ENCODE measurements at places on chromosomes 3 and 15. TPM values are rescaled to one million over a fixed set of nuclear protein-coding genes. Genes with fewer than 3 reads are reported as not detected.
A peak's percentile ranks its signal among the peaks of the same experiment; 100 is the strongest.

- DNase-seq = no peak
Observed at GRCh38 chr3:4674216-4674615, 181.1 kb downstream of the ITPR1 start.

DNA sequence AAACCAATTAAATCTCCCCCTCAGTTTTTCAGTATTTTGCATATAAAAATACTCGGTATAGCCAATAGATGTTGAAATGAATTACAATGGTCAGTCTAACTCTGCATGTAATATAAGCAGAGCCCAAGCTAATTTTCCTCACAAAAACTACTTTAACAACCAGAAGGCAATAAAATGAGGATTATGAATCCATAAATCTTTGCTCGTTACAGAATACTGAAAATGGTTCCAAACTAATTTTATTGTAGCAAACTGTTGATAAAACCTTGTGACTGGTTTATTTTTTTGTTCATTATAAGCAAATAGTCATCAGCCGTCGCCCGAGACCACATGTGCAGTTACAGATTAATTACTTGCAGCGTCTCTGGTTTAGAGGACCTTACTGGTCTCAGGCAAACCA, 183.2 kb downstream of the SSR3 start:
- no peak for DNase-seq

DNA sequence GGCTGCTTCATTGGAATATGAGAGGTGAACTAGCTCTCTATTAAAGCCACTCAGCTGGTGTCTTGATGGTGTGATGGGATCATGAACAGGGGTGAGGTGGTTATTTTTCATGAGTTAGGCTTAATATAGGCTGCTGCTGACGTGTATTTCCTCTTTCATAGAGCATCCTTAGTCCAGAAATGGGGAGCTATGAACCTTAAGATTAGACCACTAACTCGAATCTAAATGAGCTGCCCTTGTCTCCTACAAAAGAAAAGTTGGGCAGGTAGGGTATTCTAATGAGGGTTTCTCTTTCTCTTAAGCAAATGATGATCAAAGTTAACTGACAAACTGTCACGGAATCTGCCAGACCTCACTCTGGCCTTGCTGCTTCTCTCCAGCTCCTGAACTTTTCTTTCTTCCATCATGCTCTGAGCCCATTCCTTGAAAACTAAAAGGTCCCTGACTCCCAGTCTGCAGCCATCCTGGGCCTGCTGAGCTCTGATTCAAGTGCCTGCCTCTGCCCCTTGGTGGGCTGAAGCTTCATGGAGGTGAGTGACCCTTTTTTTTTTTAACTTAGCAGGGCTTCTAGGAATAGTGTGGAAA, at the start of gene TRIM69:
TSS of gene TRIM69 (plus strand) at position 348 of the 585 bp plus-strand sequence. CDS start at position 525, 177 bp downstream.
- DNase-seq = no peak

GRCh38 chr15:29364426-29365078, 94.9 kb upstream of the NSMCE3 start:
- DNase-seq = no peak

The GOLGA8T gene
- 0.83 TPM for total RNA-seq

The PRTG gene
- total RNA-seq = 10.7 TPM

- no peak for DNase-seq
Observed at GRCh38 chr3:140842984-140843649, 98.5 kb upstream of the SLC25A36 start.

DNA sequence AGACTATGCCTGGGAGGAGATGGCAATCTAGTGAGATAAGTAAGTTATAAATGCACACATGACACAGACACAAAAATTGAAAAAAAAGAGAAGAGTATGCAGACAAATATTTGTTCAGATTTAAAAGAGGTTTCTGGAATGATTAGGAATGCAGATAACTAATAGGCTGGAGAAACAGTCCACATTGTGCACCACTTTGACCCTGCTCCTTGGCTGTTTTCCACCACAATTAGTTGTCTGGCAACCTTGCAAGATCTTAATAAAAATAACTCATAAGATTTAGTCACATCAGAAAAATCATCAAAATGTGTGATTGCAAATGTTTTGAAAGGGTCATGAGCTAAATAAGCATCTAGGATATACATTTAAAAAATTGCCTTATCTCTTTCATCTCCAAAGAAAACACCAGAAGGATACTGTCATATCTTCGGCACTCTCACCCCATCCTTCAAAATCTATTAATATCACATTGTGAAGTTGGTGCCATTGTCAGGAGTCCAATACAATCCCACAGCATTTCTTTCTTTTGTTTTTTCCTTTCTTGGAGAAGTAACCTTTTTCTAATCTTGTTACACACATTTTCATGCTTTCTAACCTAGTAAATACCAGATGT, 153.7 kb upstream of the KCNMB2 start:
- DNase-seq = no peak

DNA sequence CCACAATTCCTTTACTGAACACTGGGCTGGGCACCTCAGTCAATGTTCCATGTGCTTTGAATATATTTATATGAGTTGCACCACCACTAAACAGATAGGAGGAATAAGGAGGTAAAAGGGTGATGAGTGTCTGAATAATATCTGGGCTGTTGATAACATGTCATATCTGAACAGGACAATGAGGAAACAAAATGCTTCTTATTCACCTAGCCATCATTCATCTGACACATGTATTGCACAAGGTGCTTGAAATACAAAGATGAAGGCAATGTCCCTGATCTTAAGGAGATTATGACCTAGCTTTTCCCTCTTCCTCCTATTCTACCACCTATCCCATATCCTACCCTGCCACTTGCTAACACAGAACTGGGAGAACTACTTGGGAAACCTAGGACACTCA, 8.0 kb upstream of the CERS3 start:
- no peak for DNase-seq

DNA sequence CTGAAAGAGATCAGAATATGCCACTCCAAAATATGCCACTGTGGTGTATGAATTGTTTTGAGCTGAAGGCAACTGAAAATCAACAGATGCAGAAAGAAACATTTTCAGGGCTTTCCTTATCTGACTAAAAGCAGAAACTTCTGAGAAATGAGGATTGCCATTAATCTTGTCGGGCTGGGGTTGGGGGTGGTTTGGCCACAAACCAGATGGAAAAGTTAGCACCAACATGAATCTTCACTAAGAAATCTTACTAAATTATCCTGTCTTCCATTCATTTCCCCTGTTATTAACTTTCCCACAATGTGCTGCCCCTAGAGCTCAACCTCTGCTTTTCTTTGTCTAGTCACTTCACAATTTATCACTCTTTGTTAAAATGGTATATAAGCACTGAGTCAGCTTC, 229.9 kb upstream of the GADL1 start:
- no peak for DNase-seq

DNA sequence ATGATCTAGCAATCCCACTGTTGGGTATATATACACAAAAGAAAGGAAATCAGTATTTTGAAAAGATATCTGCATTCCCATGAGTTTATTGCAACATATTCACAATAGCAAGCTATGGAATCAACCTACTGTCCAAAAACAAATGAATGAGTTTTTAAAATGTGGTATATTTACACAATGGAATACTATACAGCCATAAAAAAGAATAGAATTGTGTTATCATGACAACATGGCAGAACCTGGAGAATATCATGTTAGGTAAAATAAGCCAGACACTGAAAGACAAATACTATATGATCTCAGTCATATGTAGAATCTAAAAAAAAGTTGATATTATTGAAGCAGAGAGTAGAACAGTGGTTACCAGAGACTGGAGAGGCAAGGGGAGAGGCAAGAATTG, 732.6 kb downstream of the MCTP2 start:
- DNase-seq = no peak

The CHRNA7 gene
- total RNA-seq = 14.3 TPM

The SIAH2 gene
- total RNA-seq = 26.4 TPM

- DNase-seq = no peak
Observed at GRCh38 chr3:188234132-188234531, 80.2 kb downstream of the LPP start.

GRCh38 chr15:92524874-92525565, 130.6 kb downstream of the FAM174B start:
- no peak for DNase-seq

DNA sequence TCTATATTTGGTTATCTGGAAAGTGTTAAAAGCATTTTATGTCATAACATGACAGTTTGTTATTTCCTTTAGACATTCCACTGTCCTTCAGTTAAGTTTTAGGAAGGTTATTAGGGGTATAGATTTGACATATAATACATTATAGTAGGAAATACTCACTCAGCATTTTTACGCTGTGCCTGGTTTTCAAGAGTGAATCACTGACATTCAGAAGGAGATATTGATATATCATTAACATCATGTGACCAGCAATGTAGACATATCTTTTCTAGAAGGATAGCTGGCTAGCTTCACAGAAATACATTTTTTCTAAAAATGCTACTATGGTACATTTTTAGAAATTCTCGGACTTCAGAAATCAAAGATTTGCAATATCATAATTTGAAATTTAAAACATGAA, 57.6 kb downstream of the OPA1 start:
- DNase-seq = no peak

The PCLAF gene
- total RNA-seq = 9.4 TPM

The AMOTL2 gene
- 54.7 TPM for total RNA-seq

- DNase-seq = no peak
Observed at GRCh38 chr15:64010719-64011118, 35.6 kb downstream of the DAPK2 start.

- peak; percentile 55 for DNase-seq
Observed at GRCh38 chr3:81823882-81824395, 62.5 kb upstream of the GBE1 start.

DNA sequence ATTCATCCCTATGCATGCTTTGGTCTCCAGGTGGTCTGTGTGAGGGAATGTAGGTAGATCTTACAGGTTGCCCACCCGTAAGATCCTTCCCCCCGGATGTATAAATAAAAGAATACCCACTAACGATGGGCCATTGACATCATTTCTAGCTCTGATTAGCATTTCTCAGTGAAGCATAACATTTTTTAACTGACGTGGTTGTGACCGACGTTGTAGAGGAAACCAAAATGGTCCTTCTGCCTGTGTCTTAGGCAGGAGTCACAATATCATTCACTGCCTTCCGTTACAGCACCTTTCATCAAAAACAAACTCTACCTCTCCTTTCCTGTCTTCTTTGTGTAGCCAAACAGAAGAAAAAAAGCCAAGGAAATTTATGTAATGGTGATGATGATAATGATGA, 27.3 kb upstream of the UMPS start:
- no peak for DNase-seq

GRCh38 chr15:90261811-90262210, 3.7 kb upstream of the NGRN start:
- no peak for DNase-seq

The C15orf40 gene
- 18.6 TPM for total RNA-seq

GRCh38 chr3:101413656-101414055, 93.3 kb upstream of the IMPG2 start:
- no peak for DNase-seq

The FETUB gene
- not detected for total RNA-seq

The IGSF10 gene
- total RNA-seq = 9.7 TPM

GRCh38 chr3:8757551-8758518, 11.6 kb downstream of the OXTR start:
- DNase-seq = no peak

- no peak for DNase-seq
Observed at GRCh38 chr15:70072479-70072878, 25.2 kb downstream of the TLE3 start.

The IDH3A gene
- 47.1 TPM for total RNA-seq

DNA sequence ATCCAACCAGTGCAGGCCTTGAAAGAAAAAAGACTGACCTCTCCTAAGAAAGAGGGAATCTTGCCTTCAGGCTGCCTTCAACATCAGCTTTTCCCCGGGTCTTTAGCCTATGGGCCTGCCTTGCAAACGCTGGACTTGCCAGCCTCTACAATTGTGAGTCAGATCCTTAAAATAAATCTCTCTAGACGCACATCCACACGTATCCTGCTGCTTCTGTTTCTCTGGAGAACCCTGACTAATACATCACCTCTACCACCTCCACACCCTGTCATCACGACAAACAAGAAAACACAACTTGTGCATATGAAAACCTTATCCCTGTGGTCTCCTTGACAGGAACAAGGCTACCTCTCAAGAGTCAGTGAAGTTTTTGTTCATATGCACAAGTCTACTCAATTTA, 11.8 kb downstream of the CYFIP1 start:
- DNase-seq = no peak

DNA sequence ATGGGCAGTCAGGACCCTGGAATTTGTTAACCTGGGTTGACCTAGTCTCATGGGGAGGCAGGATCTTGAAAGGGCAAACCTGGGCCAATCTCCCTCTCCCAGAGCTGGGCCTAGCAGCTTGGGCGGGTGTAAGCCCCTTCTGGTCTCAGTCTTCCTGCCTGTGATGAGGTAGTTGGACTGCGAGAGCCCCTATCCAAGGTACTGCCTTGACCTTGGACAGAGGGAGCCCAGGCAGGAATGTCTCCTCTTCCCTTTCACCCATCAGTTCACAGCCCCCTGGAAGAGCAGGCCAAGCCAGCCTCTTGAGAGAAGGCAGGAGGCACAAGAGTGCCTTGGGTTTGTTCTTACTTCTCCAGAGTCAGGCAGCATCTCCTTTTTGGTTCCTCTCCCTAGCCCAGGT, 24.7 kb upstream of the SEMA3F start:
- DNase-seq = no peak

- DNase-seq = no peak
Observed at GRCh38 chr3:13563911-13564310, 15.0 kb downstream of the FBLN2 start.

All from spinal cord (tissue), 10 donors.